ENCODE measurements at places on chromosomes 2 and 18. TPM values are rescaled to one million over a fixed set of nuclear protein-coding genes. Genes with fewer than 3 reads are reported as not detected.

Gene DSG4
- polyA plus RNA-seq = not detected

Gene B4GALT6
- polyA plus RNA-seq = 5.0 TPM

- no peak for DNase-seq
Measured at GRCh38 chr2:229300371-229300770, 29.3 kb upstream of the PID1 start.

DNA sequence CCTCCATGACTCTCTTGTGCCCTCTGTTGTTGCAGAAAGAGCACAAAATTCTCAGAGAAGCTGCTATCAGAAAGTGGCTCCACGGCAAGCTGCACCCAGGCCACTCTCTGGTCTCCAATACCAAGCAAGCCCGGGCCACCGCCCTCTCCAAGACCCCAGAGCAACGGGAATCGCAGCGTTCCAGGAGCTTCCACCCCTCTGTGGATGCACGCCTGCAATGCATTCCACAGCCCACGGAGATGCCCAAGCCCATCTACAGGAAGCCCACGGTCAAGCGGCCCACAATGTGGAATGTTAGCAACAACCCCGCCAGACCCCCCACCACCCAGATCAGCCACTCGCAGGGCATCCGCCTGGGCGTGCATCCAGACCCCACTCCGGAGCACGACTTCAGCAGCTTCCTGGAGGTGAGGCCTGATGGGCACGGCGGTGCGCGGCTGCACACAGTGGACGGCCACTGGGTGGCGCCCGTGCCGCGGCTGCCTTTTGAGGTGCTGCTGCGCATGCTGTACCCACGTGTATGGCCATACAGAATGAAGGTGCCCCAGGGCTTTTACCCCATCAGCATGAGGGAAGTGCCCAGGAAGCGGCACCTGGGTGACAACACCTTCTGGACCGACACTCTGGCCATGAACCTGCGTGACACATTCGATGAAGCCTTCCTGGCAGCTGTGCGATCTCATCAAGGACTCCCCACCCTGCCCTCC lies 6.3 kb downstream of the ANKRD53 start:
- DNase-seq = peak; percentile 62

- no peak for DNase-seq
Measured at GRCh38 chr2:66888791-66889631, 454.1 kb downstream of the MEIS1 start.

DNA sequence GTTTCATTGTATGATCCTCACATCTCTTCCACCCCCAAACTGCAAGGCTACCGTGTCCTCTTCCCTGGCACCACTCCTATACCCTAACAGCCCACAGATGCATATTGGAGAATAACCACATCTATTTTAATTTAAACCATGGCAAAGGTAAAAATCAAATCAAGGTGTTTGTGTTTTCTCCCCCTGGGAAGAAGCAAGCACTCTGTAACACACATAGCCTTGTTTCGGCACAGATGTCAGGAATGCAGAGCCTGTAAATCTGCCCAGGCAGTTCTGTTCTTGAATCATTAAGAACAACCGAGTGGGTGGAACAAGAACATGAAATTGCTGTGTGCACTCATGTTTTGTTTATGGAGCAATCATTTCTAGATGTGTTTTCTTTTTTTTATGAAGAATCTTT lies 6.8 kb upstream of the COX7A2L start:
- DNase-seq = peak; percentile 9
